ENCODE measurements at places on chromosomes 12 and 14.

GRCh38 chr14:23372509-23372908 is at the start of gene IL25:
Gene IL25 (plus strand): TSS chr14:23372809.
- no peak for DNase-seq

GRCh38 chr12:124687174-124687902 is 119.9 kb upstream of the NCOR2 start:
- no peak for DNase-seq

DNA sequence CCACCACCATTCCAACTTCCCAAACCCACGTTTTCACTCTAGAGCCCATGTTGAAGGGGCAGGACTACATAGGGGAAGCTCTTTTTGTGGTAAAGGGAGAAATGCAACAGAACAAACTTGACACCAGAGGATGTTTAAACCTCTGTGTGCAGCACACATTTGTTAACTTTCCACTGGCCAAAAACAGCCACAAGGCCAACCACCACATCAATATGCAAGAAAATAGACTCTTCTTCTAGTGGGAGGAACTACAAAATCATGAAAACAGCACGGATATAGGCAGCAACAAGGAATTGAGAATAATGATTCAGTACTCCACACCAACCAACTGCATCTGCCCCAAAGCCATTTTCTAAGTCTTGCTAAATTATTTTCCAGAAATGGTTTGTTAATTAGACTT is 66.3 kb upstream of the CEP83 start:
- no peak for DNase-seq

DNA sequence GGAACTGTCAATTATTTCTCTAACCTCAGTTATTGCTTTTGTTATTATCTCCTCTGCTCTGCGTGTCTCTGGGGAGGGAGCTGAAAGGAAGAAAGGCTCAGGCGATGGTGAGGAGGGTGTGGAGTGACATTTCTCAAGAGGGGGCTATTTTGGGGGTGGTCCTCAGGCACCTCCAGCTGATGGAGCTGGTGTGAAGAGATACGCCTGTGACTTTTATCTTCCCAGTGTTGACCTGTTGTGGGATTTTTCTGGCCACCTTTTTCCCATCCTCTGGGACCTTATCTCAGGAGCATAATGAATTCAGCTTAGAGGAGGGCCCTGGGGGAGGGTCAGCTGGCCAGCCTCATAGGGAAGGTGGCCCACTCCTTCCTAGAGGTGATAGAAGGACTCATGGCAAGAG is 26.4 kb downstream of the KCNA5 start:
- DNase-seq: no peak

GRCh38 chr12:113762155-113762881 is 203.8 kb downstream of the RBM19 start:
- no peak for DNase-seq

GRCh38 chr14:36295642-36296627 is 24.5 kb downstream of the MBIP start:
- DNase-seq: no peak

GRCh38 chr12:65229441-65229840 is 49.0 kb upstream of the MSRB3 start:
- DNase-seq: no peak

DNA sequence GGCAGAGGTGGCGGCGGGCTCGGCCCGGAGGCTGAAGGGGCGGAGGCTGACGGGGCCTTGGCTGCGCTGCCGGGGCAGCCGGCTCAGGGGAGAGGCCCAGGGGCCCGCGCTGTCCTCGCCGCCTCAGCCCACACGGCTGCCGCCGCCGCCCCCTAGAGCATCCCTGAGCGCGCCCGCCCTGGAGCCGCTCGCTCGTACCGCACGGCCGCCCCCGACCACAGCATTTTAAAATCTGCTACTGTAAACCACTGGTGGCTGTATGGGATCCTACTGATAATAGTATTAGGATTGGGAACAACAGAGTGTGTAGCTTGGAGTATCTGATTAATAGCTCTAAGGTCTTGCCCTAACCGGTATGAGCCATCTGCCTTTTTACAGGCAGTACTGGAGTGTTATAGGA is 22.2 kb upstream of the EDDM3A start:
- no peak for DNase-seq

DNA sequence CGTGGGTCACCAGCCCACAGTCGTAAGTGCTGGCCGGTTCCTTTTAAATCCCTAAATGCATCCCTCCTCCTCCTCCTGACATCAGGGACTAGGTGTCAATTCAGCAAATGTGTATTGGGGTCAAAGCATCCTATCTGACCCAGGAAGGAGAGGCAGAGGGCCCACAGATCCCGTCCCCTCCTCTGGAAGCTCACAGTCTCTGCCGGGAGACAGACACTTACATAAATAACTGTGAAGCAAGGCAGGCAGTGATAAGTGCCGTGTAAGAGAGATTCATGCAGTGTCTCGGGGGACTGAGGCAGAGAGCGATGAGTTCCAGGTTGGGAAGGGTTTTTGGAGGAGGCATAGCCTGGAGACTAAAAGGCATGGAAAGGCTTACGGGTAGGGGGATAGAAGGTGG is 44.1 kb downstream of the HRK start:
- no peak for DNase-seq

GRCh38 chr12:71239731-71240130 is 81.9 kb upstream of the TSPAN8 start:
- no peak for DNase-seq

DNA sequence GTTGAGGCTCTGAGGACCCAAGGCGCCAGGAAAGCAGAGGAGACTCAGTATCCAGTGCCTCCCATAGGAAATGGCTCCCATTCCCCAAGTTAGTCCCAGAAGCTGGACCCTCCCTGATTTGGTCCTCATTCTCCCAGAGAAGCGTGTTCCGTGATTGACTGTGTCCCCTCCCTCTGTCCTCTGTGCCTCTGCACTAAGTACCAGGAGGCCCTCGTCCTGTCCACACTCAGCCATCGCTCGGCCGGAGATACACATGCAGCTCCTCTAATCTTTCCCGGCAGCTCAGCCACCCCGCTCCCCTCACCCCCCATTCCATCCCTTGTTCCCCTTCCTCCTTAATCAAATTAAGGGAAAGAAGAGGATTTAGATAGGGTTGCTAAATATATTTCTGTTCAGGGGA is 28.3 kb upstream of the ATP2A2 start:
- DNase-seq: no peak

DNA sequence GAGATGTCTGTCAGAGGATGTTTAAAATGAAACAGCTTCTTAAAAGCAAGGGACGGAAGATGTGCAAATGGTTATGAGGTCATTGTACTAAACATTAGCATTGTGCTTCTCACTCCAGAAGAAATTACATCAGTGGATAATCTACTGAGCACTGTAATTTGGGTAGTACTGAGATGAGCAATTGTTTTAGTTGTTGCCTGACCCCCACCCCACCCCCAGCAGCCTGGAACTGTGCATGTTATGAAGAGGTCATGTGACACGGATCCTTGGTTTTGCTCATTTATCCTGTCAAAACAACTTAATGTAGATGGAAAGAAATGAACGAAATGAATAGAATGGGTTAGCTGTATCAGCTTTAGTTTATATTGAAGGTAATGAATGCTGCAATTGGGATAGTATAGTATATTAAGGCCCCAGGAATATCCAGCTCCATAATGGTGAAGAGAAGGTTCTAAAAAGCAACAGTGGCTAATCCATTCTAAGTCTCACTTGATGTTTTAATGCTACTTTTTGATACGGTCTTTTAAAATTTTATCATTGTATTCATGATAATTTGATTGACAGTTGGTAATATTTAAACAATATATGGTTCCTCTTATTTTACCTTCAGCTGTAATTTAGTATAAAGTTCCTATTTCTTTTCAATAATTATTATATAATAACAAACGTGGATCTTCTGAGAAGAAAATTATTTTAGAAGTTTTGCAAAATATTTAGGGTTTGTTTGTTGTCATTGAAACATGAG is 58.5 kb downstream of the WNK1 start:
- no peak for DNase-seq

DNA sequence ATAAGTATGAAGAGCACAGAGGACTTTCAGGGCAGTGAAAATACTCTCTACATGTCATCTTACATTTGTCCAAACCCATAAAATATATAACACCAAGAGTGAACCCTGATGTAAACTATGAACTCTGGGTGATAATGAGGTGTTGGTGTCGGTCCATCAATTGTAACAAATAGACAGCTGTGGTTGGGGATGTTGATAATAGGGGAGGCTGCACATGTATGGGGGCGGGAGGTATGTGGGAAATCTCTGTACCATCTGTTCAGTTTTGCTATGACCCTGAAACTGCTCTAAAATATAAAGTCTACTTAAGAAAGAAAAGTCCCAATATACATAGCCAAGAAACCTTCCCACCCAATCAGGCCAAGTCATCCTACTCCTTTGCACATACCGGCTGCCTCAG is 88.5 kb downstream of the GPR135 start:
- no peak for DNase-seq

GRCh38 chr12:81330480-81330879 is 252.6 kb downstream of the ACSS3 start:
- no peak for DNase-seq
